GM12865 (cell line): ENCODE measurements at places on chromosomes 2 and 18.

DNA sequence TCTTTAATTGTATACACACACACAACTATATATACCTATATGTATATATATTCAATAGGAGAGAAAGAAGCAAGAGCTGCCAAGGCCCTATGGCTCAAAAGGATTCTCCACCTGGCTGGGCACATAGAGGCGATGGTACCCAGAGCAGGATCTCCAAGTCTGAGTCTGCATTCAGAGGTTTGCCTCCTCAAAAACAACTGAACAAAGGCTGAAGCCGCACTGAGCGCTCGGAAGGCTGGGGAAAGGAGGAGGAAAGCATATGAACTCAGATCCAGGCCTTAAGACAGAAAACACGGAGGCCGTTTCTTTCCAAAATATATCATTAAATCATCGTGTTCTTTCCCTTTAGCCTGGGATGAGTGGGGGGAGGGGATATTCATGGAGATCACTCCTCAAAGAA, 3.6 kb downstream of the HOXD12 start:
- no peak for DNase-seq

- DNase-seq, result peak; percentile 80
These were observed 80.9 kb downstream of the XDH start for GRCh38 chr2:31333527-31334183.

DNA sequence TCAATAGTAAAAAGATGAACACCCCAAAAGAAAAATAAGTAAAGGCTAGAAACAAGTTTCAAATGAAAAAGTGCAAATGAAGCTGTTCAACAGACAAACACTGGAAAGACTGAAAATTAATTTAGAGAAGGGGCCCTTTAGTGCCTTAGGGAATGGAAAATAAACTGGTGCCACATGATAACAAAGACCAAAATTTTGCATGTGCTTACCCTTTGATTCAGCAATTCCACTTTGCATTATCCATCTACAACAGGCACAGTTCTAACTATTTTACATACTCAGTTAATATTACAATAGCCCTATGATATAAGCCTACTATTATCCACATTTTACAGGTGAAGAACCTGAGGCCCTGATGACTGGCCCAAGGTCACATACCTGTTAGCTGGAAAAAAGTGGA, 183.9 kb downstream of the NBAS start:
- DNase-seq, result no peak

DNA sequence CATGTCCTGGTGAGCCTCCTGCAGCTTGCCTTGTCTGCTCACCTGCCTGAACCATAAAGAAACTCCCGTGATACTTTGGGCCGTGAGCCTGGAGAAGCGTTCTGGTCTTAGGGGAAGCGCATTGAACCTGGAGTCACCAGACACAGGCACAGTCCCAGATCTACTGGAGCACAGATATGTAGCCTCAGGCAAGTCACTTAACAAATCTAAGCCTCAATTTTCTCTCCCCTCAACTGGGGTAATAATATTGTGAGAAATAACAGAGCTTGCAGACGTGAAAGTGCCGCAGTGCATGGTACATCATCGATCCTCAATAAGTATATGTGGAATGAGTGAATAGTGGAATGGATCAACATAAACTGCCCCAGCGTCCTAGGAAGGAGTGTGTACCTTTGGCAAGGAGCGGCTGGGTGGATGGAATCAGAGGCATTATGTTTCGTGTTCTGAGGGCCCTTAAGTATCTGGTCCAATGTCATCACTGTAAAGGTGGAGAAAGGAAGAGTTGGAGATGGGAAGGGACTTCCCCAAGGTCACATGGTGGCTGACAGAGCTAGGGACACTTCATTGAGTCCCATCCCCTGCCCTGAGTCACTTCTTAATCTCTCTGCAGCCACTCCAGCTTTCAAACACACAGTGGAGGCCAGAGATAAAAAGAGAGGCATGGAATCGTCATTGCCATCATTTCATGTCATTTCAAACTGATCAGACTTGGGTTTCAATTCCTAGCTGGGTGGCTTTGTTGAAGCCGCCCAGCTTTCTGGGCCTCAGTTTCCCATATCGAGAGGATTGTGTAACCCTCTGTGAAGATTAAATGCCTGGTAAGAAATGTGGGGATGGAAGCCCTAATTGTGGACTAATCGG, 172.4 kb downstream of the DDX1 start:
- DNase-seq, result no peak

DNA sequence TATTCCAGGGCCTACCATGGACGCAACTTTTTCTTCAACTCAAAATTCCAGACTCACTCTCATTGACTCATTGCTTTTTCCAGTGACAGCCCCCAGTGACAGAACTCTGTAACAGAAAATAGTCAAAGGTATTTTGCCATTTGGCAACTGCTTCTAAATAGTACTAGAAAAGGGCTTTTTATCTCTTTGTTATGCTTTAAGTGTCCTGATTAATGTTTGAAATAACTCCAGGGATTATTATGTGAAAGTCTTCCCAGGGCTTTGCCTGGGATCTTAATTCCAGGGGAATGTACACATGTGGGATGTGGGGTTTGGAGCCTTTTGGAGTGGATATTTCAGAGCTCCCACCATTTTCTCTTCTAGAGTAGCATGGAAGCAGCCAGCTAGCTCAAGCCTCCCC, 198.8 kb downstream of the KCNS3 start:
- no peak for DNase-seq
